Dermis blood vessel endothelial cell (primary cell): ENCODE measurements at places on chromosomes 2 and 18. TPM values are rescaled to one million over a fixed set of nuclear protein-coding genes. Genes with fewer than 3 reads are reported as not detected.

- DNase-seq = no peak
Observed at GRCh38 chr2:160842286-160842685, 317.9 kb upstream of the TANK start.

- DNase-seq = no peak
Observed at GRCh38 chr2:88071365-88071764, 3.7 kb downstream of the SMYD1 start.

Gene PTRHD1
- 22.2 and 41.9 TPM in 2 replicates for total RNA-seq

DNA sequence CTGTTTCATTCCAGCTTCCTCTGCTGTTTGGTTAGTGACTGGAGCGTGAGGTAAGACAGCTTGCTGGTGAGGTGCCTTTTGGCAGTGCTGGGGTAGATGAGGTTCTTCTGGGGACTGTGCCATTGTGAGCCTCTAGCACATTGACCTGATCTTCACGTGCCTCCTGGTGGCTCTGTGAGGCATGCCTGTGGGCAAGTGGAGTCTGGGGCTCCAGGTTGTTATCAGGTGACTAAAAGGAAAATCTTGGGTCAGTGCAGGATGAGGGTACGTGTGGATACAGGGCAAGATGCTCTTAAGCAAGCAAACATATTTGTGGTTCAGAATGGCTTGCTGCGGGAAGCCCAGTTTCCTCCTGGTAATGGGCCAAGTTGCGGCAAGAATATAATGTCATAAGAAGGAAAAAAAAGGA lies 75.4 kb downstream of the FHOD3 start:
- no peak for DNase-seq
